Right atrium auricular region (tissue), 2 donors: ENCODE measurements at places on chromosomes 5 and 9. TPM values are rescaled to one million over a fixed set of nuclear protein-coding genes. Genes with fewer than 3 reads are reported as not detected.

Gene SLC22A4
- 2.8 TPM for total RNA-seq

Gene ANXA1
- 142 TPM for total RNA-seq

Gene TAS2R1
- not detected for total RNA-seq

Gene TRIM36
- 0.55 TPM for total RNA-seq

Gene WHRN
- 2.6 TPM for total RNA-seq

Gene LHX6
- total RNA-seq: 2.8 TPM

Gene RASEF
- total RNA-seq: 0.16 TPM

Gene PAIP2
- 97.6 TPM for total RNA-seq

Gene LIFR
- 38.9 TPM for total RNA-seq

Gene GLRA1
- total RNA-seq: not detected

Gene FBP1
- total RNA-seq: 4.1 TPM

DNA sequence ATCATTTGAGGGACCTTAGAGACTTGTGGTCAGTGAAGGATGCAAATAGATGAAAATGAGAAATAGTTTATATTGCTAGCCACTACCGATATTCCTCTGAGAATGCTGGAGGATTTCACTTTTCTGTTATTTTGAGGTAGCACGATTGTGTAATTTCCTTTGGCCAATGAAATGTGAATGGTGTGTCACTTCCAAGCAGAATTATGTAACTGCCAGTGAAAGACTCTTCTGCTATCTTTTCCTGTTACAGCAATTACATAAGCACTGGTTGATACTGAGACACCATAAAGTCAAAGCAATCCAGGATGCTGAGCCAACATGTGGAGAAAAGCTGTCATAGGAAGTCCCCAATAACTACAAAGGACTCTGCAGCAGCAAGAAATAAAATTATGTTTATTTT is 3.6 kb upstream of the PCDHA2 start:
- DNase-seq: no peak

GRCh38 chr9:122819791-122820489 is 8.4 kb downstream of the PDCL start:
- peak; percentile 36 for DNase-seq

DNA sequence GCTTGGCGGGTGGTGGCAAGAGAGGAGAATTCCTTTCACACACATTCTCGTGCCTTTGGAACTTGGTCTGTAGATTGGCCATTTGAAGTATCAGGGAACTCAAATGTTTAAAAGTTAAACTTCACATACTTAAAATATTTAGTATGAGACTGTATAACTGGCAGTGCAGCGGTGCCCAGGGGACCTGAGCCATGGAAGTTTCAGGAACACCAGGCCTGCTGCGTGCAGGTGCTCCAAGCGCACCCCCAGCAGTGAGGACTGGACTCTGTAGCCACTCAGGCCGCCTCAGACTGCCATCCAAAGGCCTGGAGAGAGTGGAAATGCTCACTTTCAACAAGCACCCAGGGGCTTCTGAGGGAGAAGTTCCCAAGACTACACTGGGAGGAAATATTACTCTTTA is 273.5 kb upstream of the IRX2 start:
- no peak for DNase-seq

GRCh38 chr5:61132559-61132958 is 29.7 kb downstream of the SMIM15 start:
- DNase-seq: no peak

DNA sequence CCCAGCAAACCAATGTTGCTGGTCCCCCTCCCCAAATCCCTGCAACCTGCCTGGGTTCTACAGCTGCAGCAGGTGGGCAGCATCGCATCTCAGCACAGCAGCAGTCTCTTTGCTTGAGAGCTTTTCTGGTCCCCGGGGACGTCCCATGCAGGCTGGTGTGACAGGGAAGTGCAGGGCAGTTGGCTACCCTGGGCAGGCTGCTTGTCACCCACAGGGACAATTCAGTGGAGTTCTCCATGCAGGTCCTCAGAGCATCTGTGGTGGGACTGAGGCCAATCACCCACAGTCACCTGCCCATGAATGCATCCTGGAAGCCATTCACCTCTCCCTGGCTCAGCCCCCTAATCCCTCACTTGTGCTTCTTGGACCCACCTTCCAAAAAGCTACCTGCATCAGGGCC is 43.9 kb upstream of the SEMA4D start:
- no peak for DNase-seq

DNA sequence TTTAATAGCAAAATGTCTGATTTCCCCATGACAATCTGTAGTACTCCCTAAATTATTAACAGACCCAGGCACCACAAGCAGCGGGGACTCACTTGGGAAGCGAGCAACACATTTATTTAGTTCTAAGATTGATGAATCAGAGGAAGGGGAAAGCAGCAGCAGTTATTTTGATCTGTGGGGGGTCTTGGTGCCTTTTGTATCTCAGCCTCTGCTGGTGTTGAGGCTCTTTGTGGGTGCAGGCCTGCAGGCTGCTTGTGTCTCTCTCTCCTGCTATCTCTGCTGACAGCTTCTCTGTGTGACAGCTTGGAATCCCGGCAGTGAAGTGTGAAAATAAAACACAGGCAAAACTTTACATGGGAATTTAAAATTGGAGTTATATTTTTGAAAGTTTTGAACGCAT is 878.2 kb upstream of the DMAC1 start:
- DNase-seq: no peak

- no peak for DNase-seq
Observed at GRCh38 chr5:109853377-109853776, 163.7 kb downstream of the MAN2A1 start.

DNA sequence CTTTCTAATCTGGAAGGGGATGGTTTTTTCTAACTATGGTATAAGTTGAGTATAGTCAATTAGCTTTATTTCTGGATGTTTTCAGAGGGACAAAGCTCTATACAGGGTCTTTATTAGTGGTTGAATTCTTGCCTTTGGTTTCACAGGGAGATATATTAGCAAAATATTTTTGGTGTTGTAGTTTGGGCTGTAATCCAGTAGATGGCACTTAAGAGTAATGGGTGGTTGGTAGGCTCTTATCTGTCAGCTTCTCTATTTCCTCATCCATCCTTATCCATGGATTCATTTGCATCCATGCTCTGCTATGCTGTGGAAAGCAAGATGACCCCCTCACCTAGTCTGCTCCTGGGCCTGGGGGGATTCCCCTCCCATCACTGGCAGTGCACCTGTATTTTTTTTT is 363.6 kb upstream of the CYLC2 start:
- DNase-seq: no peak

DNA sequence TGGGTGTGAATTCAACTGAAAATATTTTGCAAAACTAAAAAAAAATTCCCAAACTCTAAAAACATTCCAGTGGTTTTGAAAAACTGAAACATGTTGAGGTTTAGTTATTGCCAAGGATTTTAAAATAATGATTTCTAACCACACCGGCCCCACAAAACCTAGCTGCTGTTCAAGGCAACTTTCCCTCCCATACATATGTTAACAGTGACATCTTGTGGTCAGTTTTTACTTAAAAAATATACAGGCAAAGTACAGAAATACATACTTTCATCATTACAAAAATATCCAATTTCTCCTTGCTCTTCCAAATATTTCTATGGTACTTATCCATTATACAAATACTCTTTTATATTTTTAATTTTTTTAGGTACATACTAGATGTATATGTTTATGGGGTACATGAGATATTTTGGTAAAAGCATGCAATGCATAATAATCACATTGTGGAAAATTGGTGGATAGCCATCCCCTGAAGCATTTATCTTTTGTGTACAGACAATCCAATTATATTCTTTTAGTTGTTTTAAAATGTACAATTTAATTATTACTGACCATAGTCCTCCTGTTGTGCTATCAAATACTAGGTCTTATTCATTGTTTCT is 34.4 kb upstream of the MRPS30 start:
- DNase-seq: no peak

- no peak for DNase-seq
Observed at GRCh38 chr5:40680741-40681362, 1.1 kb downstream of the PTGER4 start.

GRCh38 chr5:53934151-53934820 is 373.8 kb downstream of the NDUFS4 start:
- DNase-seq: no peak

GRCh38 chr9:26727471-26727870 is 165.1 kb downstream of the CAAP1 start:
- DNase-seq: no peak

GRCh38 chr9:119802621-119803020 is 433.4 kb upstream of the BRINP1 start:
- DNase-seq: peak; percentile 62

- no peak for DNase-seq
Observed at GRCh38 chr9:89375191-89375760, 57.0 kb downstream of the SECISBP2 start.

DNA sequence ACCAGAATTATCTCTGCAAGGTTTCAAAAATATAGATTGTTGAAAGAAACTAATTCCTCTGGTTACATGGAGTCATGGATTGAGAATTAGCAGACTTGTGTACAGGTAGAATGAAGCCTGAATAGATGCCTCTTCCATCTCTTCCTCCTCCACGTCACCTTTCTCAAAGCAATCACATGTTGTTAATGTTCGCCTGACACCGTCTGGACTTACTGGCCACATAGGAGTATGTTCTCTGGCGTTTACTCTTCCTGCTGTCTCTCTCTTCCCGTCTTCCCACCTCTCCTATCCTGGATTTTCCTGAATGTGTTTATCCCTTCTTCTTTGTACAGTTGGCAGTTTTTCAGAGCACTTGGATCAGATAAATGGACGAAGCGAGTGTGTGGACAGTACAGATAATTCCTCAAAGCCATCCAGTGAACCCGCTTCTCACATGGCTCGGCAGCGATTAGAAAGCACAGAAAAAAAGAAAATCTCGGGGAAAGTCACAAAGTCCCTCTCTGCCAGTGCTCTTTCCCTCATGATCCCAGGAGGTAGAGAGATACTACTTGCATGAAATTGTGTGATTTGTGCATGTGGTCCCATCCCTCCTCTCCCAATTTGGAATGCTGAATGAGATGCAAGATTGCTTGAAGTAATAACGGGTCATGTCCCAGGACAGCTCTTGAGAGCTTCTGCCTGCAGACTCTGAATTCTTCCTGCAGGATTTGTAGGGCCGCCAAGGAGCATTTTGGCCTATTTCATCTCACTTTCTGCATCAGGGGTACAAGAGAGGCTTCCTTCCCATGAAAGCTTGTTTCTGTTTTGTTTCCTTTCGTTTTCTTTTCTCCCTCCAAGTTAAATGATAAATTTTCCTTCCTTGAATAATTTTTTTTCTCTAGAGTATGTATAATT is 47.3 kb downstream of the CD180 start:
- no peak for DNase-seq

DNA sequence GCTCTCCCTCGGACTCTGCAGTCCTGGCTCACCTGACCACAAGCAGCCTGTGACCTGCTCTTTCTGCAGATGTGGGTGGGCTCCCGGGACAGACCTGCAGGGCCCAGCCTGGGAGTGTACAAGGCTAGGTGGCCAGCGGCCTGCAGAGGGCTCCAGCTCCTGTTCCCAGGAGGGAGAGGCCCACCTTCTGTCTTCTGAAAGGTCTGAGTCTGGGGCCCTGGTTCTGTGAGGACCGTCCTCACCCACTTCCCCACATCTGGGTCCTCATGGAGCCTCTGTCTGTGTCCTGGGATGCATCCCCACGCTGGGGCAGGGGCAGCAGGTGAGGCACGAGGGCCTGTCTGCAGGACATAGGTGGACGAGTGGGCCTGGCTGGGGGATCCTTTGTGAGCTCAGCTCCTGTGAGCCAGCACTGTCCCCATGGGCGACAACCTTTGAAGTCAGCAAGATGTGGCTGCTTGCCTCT is 43.7 kb downstream of the PHF2 start:
- peak; percentile 52 for DNase-seq

- peak; percentile 70 for DNase-seq
Observed at GRCh38 chr9:128242828-128243214, 33.0 kb downstream of the GOLGA2 start.

GRCh38 chr5:119011186-119011585 is 22.8 kb upstream of the DTWD2 start:
- DNase-seq: no peak

DNA sequence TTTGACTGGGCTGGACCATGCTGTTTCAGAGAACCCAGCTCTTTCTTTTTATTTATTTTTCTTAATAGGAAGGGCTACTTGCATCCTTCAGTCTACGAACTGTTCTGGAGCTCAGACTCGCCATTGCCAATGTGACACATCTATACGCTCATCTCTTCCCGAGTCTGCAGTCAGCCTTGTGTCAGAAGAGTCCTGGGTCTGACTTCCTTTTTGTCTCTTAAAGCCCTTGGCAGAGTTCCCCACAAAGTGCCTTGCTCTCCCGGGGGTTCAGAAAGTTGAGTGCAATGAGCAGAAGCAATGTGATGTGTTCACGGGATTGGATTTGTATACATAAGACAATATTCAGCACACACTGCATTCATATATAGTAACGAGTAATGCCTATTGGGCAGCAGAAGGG is 140.4 kb downstream of the ATPSCKMT start:
- no peak for DNase-seq

DNA sequence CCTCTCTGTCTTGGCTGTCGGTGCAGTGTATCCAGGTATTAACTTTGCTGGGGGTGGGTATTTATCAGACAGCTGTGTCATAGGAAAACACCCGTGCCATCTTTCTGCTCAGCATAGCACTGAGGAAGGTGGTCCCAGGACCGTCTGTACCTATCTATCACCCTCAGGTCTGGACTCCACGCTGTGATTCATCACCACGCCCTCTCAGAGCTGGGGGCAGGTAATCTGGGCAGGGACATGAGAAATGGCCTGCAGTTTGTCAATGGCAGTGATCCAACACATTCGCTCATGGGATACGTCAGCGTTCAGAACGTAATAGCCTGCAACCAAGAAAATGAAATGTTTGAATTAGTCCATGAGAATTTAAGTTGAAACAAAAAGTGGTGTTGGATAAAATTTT is 151.6 kb upstream of the MAP1B start:
- DNase-seq: no peak

GRCh38 chr5:51225789-51226742 is 157.2 kb upstream of the ISL1 start:
- DNase-seq: no peak

GRCh38 chr9:95852059-95853032 is 23.1 kb upstream of the ERCC6L2 start:
- no peak for DNase-seq

DNA sequence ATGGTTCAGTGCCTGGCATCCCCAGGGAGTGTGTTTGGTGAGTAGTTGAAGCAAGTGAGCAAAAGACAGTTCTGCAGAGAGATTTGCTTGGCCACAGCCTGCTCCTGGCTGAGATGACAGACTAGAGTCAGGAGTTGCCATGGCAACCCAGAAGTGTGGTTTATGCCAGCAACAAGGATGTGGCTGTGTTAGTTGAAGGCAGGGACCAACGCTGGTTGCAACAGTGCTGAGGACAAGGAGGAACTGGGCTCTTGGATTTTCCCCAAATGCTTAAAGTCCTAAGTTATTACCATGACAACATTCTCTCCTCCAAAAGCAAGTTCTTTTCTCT is 2.7 kb downstream of the NXNL2 start:
- peak; percentile 95 for DNase-seq

- no peak for DNase-seq
Observed at GRCh38 chr5:113451797-113452196, 17.0 kb upstream of the TSSK1B start.

GRCh38 chr5:132301344-132302271 is 7.4 kb downstream of the SLC22A4 start:
- DNase-seq: no peak

DNA sequence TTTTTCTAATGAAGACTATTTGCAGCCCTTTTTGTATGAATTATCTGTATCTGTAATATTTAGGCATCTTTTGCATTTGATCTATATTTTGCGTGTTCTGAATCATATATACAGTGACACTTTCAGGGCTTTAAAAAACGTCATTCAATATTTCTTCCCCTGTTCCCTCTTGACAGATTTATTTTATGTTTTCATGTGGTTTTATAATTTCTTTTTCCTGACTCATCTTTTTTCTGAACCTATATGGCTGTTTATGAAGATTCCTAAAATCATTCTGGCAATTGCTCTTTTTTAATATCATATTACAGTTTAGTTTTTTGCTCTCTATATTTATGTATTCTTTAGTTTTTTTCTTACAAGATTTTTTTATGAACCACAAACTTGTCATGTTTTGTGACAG is 67.6 kb downstream of the SMARCA2 start:
- DNase-seq: no peak
